ENCODE measurements at places on chromosomes 5 and 9.

DNA sequence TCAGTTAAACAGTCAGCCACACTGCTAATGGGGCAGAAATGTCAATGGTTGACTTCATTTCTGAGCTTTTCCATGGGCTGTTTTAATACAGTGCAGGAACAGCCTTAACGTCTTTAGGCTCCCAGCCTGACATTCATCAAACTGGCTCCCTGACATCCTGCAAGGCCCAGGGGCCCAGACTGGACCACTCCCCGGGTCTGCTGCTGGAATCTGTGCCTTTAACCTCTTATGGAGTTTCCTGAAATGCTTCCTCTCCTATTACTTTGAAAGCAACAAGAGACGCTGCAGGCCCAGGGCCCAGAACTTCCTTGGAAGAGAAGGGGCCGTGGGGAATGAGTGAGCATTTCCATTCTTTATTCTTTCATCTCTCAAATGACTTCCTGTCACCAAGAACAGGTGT is 216.8 kb upstream of the PANK3 start:
- DNase-seq = no peak

DNA sequence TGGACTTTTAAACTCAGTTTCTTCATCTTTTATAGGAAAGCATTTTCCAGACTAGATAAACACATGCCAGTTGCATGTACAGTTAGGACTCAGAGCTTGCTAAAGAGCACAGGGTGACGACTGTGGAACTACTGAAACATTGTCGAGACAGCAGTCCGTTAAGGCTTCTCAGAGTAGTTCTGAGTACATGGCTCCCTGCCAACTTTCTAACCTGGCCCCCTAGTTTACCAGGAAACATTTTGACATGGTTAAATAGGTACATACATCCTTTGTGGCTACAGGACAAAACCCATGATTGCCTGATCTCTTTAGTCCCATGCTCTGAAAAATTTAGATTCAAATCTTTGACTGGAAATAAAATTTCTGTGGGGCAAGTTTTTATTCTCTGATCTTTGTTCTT is 129.7 kb downstream of the SLF1 start:
- no peak for DNase-seq

DNA sequence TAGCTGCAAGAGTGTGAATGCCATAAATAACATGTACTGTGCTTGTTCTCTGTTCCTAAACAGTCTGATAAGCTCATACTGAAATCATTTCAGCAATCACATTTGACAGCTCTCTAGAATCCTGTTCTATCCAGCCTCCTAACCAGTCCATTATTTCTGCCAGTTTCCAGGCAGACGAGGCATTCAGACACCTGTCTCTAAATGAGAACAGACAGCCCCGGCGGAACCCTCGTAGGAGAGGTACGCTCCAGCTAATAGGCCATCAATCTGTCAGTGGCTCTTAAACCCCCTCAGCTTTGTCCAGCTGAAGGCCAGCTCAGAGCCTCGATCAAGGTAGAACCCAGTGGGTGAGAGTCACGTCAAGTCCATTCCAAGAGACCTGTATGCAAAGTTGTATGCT is 272.3 kb downstream of the GLIS3 start:
- no peak for DNase-seq

GRCh38 chr5:36772276-36773140 is 104.1 kb upstream of the NIPBL start:
- no peak for DNase-seq

DNA sequence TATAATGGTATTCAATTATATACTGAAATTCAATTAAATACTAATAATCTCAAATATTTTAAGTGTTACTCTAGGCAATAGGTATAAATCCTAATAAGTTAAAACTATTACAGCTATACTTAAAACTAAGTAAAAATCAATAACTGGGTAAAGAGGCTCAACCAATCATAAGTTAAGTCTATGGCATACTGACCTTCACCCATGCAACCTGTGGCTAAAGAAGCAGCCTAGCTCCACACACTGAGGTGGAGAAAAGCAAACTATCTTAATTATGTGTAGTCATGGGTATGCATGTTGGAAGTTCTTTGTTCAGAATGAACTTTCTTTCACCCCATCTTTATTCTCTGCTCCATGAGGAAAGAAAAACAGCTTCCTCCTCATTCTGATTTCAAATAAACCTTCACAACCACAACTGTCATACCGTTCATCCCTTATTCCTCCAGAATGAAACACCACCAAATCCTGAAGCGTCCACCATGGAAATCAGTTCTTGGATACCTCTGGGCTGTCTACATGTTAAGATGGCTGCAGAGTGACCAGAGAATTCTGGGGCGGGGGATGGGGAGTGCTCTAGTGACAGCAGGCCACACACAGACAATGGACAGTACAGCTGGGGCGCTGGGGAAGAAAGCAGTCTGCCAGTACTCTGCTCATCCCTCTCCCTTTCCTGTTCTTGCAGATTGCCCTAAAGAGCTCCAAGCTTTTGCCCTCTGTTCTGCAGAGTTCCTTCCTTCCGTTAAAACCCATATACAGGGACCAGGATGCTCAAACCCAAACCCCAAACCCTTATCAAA is 62.3 kb downstream of the RIGI start:
- no peak for DNase-seq

- DNase-seq = no peak
These were observed 54.7 kb downstream of the DPYSL3 start for GRCh38 chr5:147454996-147455677.

DNA sequence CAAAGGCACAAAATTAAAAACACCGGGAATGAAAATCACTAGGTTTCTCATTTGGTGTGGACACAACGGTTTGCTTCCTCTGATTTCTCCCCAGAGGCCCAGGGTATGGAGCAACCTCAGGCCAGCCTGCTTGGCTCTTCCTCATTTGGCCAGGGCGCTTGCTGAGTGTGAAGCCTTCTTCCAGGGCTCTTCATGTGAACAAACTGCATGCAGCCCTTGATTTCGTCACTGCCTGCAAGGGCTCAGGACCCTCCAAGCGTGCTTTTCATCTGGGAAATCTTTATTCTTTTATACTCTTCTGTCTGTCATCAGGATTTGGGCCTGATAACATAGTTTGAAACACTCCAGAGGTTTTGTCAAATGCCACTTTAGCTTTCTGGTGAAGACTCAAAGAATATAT is 122.6 kb upstream of the KLF4 start:
- DNase-seq = no peak

GRCh38 chr5:88515881-88516819 is 247.5 kb upstream of the TMEM161B start:
- no peak for DNase-seq

GRCh38 chr5:129904667-129905472 is 605 bp downstream of the CHSY3 start:
- DNase-seq = no peak

- no peak for DNase-seq
These were observed 51.2 kb downstream of the RGS3 start for GRCh38 chr9:113514748-113515147.

DNA sequence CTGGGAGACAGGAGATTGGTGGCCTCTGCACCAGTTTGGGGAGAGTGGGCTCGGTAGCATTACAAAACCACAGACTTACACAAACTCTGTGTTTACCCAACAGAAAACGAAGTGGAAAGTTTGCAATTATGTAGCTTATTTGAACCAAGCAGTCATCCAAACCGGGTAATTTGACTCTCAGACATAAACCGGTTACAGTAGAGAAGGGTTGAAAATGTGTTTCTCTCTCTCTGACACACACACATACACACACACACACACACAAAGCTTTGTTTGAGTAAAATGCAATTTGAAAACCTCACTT is 97.1 kb upstream of the ZNF608 start:
- no peak for DNase-seq

DNA sequence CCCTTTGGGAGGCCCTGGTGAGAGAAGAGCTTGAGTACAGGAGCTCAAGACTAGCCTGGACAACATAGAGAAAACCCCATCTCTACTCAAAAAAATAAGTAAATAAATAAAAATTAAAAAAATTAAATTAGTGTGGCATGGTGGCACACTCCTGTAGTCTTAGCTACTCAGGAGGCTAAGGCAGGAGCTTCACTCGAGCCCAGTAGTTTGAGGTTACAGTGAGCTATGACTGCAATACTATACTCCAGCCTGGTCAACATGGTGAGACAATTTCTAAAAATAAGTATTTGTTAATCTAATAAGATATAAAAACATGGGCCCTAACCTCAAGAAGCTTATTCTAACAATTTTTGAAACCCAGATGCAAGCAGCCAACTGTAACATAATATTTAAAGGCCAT is 7.6 kb downstream of the RNF38 start:
- DNase-seq = no peak

- no peak for DNase-seq
These were observed 80.5 kb upstream of the EPB41L4B start for GRCh38 chr9:109401169-109401989.

DNA sequence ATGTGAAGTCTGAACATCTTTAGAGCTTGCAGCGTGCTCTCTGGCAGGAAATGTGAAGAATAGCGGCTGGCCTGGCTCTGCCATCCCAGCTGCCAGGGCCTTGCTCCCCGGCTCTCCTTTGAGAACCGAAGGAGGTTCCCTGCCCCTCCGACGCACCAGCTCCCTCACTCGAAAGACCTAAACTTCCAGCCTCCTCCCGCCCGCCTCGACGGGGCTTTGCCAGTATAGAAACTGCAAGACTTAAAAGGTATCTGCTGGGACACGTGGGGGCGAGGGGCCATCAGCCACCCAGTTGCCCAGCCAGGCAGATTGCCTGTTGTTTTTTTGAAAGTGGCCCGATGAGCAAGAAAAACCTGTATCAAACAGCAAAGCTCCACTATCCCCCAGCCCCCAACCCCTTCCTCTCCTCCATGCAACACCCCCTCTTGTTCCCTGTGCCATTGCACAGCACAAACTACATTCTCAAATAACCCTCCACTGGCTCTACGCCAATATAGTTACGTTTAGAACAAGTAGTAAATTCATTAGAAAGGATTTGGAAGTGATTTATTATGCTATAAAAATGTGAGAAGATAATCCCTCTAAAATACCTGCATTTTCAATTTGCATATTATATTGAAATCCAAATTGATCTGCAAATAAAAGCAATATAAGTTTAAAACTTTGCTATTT is 331.9 kb downstream of the MED10 start:
- no peak for DNase-seq

GRCh38 chr9:129946246-129946995 is 96.6 kb downstream of the FNBP1 start:
- DNase-seq = no peak

Measured in activated effector memory CD4-positive, alpha-beta T cell treated with anti-CD3 and anti-CD28 coated beads, Interleukin-2, amount 50 U/mL, for 16 hours (primary cell).